ENCODE measurements at places on chromosomes 16 and 17. TPM values are rescaled to one million over a fixed set of nuclear protein-coding genes. Genes with fewer than 3 reads are reported as not detected.

DNA sequence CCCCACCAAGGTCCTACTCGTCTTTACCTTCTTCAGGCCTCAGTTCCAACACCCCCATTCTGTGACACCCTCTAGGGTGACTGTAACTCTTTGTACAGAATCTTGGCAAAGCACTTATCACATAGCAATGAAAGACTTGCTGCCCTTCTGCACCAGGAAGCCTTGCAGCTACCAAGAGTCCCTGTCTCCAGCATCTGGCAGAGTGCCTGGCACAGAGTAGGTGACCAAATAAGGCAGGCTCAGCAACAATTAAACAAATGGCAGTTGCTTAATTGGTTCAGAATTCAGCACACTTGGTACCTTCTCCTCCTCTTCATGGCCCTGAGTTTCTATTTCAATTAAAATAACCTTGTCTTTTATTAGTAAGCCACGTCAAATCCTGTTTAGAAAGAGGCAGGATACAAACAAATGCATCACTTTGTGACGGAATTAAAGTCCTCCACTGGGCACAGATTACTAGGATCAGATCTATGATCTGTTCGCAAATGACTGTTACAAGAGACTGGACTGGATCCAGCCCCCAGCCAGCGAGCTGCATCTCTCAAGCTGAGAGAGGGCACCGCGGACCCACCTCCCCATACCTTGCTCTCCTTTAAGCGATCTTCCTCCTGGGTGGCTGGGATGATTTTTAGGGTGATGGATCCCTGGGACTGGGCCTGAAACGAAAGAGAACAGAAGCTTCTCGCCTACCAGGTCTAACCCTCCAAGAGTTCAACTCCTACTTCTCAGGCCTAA lies 9.4 kb downstream of the MPP3 start:
- no peak for DNase-seq

DNA sequence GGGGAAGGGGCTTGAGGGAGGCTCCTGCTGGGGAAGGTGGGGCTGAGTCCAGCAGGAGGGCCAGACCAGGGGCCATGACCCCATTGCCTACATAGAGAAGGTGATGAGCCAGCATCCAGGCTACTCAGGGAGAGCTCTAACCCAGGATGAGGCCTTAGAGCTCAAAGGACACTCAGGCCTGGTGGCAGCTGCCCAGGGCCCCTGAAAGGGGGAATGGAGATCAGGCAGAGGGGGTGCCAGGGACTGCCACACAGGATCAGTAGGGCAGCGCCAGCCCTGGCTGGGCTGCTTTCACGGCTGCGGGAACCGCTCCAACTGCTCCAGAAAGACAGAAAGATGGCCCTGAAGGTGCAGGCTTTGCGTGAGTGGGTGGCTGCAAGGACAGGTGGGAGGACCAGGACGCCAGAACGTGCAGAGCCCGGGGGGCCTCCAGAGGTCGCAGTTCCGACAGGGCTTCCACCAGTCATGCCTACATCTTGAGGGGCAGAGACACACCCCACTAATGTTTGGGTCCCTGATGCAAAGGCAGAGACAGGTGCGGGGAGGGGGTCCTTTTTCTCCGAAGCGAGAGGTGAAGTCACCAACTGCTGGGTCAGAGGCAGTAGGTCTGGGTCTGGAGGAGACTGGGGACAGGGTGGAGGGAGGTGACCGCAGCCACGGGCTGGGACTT lies 882 bp upstream of the ATP6V0C start:
- no peak for DNase-seq

GRCh38 chr16:79329967-79330366 lies 270.6 kb downstream of the MAF start:
- no peak for DNase-seq

DNA sequence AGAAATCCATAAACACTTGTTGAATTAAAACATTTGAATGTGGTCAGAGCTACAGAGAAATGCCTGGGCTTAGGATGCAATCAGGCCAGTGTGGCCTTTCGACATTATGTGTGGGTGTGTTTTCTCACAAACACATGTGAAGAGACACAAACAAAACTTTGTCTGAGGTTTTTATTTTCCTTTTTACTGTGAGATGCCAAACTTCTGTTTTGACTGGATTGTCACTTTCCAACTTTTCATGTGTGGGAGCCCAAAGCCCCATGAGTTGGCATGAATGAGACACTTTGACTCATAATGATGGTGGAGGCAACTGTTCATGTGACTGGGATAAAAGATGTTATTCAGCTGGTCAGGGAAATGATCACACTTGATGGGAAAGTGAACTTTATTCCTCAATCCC lies 71.9 kb upstream of the GAS7 start:
- DNase-seq: no peak

- peak; percentile 92 for DNase-seq
These were observed at the start of the genes ACADVL and DLG4 for GRCh38 chr17:7219812-7220592. Gene ACADVL, plus strand, starts transcription at chr17:7219938. Its CDS starts 47 bp downstream, at chr17:7219985. Gene DLG4, minus strand, starts transcription at chr17:7219836.

MEIOC gene
- total RNA-seq: 0.27 TPM

ZG16 gene
- not detected for total RNA-seq

ABCA5 gene
- 69.0 TPM for total RNA-seq

All from thyroid gland (tissue), 4 donors.